ENCODE measurements at places on chromosomes 2 and 18.

GRCh38 chr2:208363485-208363884, 43.1 kb upstream of the PTH2R start:
- no peak for DNase-seq

DNA sequence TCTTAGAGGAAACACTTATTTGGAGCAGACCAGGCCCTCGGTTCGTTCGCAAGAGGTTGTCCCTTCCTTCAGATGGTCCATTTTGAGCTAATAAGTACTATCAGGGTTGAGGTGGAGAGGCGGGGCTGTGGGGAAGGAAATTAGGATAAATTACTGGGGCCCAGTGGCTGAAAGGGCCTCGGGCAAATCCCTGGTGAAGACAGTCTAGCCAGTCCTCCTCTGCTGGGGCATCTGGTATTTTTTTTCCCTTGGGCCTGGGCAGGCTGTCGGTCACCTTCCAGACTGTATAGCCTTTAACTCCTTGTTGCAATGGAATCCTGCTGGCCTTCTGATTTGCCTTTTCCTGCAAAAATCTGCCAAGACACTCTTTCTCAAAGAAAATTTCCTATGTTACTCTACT, 1.7 kb upstream of the MYO3B start:
- no peak for DNase-seq

GRCh38 chr2:235028646-235029045, 76.8 kb downstream of the SH3BP4 start:
- DNase-seq: no peak

DNA sequence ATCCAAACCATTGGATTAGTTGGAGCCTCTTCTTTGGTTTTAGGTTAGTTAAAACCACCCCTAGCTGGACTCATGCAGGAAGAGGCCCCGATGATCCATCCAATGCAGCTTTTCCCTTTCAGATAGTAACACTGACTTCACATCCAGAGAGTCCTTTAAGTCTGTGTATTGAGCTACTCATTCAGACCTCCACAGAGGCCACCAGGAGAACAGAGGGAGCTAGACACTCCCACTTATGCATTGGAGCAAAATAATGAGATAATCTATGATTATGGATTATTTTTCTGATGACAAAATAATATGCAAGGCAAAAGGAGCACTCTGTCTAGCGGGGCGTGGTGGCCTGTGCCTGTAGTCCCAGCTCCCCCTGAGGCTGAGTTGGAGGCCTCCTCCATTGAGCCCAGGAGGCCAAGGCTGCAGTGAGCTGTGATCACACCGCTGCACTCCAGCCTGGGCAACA, 1.6 kb upstream of the ROCK2 start:
- no peak for DNase-seq

GRCh38 chr2:232228971-232229894, 149.3 kb upstream of the ALPP start:
- no peak for DNase-seq

- no peak for DNase-seq
These were observed 49.0 kb downstream of the ACTR2 start for GRCh38 chr2:65276609-65277008.

DNA sequence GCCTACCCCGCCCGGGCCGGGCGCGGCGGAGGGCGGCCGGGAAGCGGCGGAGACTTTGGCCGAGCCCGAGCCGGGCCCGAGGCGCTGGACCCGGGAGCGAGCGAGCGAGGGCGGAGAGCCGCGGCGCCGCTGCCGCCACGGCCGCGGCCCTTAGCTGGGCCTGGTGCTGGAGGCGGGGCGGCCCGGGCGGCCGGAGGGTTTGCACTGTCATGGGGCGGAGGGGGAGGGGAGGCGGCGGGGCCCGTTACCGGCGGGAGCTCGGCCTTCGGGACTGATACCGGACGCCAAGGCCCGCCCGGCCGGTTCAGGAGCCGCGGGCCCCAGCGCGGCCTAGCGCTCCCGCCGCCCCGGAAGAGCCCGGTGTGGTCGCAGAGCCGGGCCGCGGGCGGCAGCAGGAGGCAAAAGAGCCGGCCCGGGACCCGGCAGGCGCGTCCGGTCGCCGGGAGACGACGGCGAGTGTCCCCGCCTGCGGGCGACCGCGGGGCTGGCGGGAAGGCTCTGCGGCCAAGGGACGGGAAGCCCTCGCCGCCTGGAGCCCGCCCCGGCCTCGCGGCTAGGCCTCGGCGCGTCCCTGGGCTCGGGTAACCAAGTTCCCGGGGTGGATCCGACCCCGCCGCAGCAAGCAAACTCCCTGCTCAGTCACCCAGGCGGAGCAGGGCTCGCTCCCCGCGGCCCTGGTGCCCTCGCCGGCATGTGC, 697 bp downstream of the KCMF1 start:
- DNase-seq: peak; percentile 57

DNA sequence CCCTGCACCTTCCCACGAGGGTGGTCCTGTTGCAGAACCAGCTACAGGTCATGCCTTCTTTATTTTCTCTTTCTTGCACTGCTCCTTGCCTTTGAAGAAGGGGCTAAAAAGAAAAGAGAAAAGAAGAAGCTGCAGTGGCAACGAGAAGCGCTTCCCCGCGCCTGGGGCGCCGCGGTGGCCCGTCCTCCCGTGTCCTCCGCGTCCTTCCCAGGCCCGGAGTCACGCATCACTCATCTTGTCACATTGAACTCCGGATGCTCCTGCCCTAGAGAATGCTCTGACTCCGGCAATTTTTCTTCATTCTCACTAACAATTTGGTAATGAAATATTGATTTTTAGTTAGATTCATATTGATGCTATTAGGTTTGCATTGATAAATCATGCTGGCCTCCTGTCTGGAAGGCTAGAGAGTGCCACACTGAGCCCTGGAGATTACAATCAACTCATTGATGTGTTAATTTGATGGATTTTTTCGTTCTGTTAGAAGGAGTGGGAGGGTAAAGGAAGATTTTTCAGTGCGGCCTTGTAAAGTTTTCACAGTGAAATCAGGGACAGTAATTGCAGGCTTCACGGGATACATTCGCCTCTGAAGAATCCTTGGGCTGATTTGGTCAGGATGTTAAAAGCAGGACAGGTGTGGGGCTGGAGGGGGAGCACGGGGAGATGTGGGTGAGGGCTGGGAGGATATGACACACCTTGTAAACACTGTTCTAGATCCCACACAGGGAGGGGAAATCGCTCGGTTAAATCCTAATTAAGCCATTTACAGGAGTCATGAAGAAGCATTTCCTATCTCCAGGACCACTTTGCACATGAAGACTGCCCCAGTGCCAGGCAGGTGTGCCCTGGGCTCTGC, 349.3 kb downstream of the ZNF516 start:
- DNase-seq: no peak

GRCh38 chr18:74222710-74223494, 68.9 kb downstream of the CYB5A start:
- no peak for DNase-seq

DNA sequence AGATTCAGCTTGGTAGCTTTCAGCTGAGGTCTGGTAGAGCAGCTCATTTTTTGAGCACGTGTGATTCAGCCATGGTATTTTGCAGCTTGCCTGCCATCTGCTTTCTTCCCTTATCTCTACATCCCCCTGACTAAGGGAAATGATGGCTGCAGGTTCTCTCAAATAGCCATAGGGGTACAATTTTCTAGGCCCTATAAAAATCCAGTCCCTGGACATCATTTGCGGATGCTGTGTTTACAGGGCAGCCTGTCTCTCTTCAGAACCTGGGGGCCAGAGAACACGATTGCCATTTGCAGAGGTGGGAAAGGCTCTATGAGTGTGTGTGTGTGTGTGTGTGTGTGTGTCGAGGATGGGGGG, 442.7 kb upstream of the MEIS1 start:
- DNase-seq: no peak

GRCh38 chr2:10980886-10981425, 69.2 kb downstream of the KCNF1 start:
- DNase-seq: no peak

DNA sequence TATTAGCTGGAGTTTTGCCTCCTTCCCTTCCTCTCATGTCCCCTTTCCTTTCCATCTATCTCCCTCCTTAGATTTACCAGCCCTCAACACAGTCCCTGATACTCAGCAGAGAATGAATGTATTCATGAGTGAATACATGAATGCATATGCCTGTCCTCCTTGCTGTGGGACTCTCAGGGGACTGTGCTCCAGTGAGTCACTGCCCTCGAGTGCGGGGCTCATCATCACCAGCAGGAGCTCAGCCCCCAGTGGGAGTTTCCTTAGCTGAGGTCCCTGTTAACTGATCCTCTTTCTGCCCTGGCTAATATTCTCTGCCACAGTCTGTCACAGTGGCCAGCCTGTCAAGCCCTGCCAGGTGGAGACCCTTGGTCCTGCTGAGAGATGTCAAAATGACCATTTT, 104.9 kb upstream of the LHCGR start:
- DNase-seq: no peak

DNA sequence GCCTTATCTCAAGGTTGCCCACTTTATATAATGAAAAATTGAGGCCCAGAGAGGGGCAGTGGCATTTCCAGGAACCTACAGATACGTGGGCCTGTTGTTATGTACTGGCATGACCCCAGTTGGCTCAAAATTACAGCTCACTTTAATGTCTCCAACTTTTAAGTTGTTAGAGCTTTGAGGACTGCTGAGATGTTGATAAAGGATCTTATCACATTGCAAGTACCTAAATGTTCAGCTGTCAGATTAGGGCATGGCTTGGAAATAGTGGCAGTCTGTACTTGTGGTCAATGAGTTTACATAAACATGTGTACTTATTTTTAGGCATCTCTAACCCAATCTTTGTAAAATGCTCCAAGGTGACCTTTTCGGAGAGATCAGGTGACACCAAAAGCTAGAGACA, 14.6 kb downstream of the SLC4A5 start:
- DNase-seq: no peak
